ENCODE measurements at places on chromosomes 16 and 17.

DNA sequence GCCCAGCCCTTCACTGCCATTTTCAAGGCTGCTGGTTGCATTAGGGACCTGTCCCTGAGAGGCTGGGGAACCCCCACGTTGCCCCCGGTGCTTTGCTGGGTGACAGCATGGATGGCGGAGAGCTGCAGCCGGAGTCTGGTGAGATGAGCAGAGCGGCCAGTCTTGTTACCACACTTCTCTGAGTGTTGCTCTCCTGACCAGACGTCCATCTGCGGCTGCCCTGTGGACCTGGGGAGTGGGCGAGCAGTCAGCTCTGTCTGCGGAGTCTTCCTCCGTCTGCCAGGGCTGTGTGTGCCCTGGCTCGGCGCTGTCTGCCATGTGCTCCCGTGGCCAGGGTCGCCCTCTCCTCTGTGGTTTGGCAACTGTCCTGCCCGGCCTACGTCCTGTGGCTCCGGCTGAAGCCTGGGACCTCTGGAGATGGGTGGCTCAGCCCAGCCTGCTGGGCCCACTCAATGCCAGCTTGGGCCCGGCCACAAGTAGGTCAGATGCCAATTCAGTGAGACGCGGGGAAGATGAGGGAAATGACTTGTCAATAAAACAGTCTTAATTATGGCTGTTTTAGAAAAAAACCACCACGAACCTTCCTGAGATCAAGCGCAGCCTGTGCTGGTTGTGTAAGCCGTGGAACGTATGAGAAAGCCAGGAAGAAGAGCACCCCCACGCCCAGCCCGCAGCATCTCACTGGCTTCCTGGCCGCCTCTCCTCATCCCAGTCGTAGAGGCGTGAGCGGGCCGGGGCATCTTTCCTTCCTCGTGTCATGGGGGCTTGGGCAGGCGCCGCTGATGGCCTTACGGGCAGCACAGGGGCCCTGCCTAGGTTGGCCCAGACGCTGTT lies 7.9 kb downstream of the KCTD5 start:
- DNase-seq, result no peak

DNA sequence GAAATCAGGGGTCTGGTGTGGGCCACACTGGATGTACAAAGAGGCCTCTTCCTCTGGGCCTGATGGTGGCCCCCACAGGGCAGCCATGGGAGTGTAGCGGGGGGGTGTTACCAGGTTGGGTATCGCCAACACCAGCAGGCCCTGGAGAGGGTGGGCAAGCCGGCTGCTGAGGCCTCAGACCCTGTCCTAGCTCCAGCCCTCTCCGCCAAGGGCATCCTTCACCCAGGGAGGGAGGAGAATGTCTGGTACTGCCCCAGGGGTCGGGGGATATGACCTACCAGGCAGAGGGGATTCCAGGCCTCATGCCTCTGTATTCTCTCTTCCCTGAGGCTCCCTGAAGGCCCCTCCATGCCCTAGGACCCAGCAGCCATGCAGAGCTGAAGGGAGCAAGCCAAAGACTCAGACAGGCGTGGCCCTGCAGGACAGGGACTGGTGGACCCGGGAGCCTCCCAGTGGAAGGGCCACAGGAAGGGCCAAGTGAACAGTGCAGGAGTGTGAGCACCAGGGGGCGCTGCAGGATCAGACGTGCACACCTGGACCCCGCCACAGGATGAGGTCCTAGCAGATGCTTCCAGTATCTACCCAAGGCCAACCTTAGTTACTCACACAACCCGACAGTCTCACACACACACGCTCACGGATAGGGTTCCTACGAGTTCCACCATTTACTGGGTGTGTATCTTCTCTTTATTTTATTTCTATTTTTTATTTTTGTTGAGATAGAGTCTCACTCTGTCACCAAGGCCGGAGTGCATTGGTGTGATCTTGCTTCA lies 10.9 kb upstream of the CES4A start:
- no peak for DNase-seq

- DNase-seq, result no peak
These were observed 71.4 kb downstream of the ZFHX3 start for GRCh38 chr16:72976438-72977064.

DNA sequence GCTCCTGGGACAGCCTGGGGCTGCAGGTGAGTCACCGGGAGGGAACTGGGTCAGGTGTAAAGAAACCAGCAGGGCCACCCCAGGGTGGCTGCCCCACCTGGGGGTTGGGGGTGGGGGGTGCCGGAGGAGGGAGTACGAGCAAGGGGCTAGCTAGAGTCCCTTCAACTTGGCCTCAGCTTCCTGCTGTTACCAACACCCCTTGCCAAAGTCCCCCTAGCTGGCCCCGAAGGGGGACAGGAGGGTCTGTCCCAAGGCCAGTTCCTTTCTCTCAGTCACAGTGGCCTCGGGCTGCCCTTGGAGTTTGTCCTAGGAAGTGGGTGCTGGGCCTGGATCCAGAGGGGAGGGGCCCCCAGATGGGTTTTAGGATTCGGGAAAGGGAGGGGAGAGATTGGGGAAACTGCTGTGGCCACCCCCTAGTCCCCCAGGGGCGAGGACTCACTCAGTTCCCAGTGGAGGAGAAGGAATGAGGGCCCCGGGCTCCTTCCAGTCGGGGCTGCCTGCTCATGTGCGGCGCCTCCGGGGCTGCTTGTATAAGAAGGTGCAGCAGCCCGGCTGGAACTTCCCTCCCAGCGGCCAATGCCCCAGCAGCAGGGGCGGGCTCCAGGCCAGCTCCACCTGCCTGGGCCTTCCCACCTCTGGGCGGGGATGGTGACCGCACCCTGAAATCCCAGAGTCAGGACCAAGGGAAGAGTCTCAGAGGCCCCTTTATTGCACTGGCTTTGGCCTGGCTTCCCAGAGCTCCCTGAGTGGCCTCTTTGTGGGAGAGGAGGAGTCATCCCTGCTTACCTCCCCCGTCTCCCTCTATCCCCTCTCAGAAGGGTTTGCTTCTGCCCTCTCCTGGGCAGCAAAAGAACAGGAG lies 7.3 kb downstream of the ARHGAP27 start:
- DNase-seq, result no peak

- no peak for DNase-seq
These were observed 34.9 kb upstream of the SSTR5 start for GRCh38 chr16:1037394-1038257.

DNA sequence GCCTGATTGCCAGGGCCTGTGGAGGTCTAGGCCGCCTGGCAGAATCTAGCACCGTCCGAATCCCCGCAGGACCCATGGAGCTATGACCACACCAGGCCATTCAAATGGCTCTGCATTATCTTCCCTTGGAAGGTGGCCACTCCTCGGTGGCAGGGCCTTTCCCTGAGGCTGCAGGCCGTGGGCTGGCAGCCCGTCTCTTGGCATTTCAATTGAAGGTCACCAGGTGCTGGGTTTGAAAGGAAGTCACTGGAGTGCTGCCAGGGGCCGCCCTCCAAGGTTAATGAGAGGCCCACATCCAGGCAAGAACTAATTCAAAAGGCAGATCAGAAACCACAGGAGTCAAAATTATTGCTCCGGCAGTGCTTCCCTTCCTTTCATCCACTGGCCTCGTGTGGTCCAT lies 27.7 kb upstream of the CACNG5 start:
- no peak for DNase-seq

DNA sequence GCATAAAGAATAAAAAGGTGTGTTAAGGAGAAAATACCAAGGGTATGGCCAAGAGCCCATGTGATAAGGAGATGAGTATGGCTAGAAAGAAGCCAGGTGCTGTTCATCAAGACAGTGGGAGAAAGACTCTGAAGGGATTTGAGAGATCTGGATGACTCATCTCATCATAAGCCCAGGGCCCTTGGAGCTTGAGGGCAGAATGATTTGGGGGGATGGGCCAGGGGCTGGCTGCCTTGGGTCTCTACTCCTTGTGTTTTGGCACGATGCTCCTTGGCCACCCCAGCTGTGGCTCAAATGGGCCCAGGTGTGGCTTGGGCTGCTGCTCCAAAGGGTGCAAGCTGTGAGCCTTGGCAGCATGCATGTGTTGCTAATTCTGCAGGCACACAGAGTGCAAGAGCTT lies 14.5 kb upstream of the TNFRSF13B start:
- no peak for DNase-seq

DNA sequence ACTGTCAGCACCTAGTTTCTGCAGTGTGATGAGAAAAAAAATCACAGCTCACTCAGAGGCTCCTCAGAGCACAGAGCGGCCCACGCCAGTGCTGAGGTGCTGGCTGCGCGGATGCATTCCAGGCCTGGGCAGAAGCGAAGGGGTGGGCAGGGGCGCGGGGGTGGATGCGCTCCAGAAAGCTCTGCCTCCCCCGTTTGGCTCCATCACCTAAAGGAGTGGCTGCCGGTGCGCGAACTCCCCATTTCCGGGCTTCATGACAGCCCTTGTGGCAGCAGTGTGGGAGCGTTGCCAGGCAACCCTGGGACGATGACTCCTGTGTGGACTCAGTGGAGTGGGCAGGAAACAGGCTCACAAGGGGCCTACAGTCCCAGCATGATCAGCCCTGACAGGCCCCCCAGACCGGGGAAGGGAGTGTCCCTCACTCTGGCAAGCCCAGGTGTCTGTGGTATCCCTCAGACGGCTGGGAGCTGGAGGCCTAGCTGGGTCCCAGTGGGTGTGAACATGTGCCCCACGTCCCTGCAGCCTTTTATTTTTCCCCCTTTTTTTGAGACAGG lies 32.8 kb upstream of the NUDT16L1 start:
- DNase-seq, result no peak

GRCh38 chr17:56274491-56274890 lies 121.2 kb downstream of the ANKFN1 start:
- no peak for DNase-seq

- no peak for DNase-seq
These were observed 40.6 kb upstream of the PITPNM3 start for GRCh38 chr17:6596941-6597340.

GRCh38 chr17:54172985-54173316 lies 350.2 kb downstream of the KIF2B start:
- DNase-seq, result no peak

GRCh38 chr17:4560837-4561256 lies 470 bp upstream of the GGT6 start:
- DNase-seq, result no peak

DNA sequence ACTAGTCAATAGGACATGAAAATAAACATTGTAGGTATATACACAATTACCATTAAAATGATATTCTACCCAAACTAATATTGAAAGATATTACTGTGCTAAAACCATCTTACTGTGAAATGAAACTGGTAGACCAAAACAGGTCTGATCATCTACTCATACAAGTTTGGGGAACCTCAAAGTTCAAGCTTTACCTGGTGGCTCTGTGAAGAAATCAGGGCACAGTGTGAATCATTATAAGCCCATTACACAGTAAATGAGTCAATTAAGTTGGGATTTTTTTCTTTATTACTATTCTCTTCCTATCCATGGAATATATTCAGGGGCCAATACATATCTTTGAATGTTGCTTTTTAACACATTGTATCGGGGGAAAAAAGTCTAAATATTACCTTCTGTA lies 57.1 kb downstream of the HELZ start:
- DNase-seq, result no peak

DNA sequence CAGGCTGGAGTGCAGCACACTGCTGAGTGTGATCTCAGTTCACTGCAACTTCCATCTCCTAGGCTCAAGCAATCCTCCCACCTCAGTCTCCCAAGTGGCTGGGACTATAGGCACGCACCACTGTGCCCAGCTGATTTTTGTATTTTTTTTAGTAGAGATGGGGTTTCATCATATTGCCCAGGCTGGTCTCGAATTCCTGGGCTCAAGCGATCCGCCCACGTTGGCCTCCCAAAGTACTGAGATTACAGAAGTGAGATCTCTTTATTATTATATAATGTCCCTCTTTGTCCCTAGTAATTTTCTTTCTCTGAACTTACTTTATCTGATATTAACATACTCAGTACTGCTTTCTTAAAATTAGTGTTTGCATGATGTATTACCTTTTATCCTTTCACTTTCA lies 8.3 kb downstream of the CFAP97D1 start:
- DNase-seq, result no peak

DNA sequence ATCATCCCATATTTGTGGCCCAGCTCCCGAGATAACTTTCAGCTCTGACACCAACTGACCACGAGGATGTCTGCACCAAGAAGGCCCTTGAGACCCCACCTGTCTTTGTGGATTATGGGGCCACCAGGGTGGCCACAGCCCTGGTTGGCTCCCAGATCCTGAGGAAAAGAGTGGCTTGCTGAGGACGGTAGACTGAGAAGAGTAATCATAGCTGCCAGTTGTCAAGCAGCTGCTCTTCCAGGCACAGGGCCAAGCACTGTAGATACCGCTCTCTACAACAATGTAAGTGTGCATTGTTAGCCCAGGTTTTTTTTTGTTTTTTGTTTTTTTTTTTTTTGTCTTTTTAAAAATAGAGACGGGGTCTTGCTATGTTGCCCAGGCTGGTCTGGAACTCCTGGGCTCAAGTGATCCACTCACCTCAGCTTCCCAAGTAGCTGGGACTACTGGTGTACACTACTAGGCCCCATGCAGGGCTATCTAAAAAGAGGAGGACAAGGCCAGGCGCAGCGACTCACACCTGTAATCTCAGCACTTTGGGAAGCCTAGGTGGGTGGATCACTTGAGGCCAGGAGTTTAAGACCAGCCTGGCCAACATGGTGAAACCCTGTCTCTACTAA lies 9.6 kb downstream of the ZNF205 start:
- DNase-seq, result no peak

DNA sequence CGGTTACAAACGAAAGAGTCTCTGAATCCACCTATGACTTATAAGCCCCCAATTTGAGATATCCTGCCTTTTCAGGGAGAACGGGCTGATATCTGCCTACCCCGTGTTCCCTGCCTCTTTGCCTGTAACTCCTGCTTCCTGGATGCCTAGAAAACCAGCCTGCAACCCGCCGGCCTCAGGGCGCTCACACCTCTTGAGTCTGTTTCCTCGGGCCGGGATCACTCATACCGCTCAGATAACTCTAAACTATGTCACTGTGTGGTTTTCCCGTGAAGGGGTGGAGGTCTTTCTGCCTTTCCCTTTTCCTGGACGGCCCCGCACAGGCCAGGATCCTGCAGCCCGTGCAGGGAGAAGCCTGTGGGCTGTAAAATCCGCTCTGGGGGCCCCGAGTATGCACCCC lies 10.4 kb downstream of the RPUSD1 start:
- no peak for DNase-seq

DNA sequence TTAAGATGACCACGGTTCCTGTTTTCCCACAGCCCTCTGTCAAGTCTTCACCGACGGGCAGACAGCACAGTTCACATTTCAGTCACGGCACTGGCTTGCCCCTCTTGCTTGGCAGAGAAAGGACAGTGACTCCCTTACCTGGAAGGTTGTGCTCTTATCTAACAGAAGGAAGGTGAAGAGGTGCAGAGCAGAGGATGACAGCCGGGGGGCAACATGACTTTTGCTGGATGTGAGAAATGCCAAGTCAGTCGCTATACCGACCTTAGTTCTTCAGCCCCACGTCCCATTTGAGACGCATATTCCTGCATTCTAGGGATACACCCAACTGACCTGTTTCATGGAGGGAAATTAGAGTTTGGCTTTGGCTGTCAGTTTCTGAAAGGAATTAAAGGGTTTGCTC lies 492.3 kb downstream of the NPIPA7 start:
- no peak for DNase-seq

- no peak for DNase-seq
These were observed 7.0 kb upstream of the MAF start for GRCh38 chr16:79607587-79607986.

DNA sequence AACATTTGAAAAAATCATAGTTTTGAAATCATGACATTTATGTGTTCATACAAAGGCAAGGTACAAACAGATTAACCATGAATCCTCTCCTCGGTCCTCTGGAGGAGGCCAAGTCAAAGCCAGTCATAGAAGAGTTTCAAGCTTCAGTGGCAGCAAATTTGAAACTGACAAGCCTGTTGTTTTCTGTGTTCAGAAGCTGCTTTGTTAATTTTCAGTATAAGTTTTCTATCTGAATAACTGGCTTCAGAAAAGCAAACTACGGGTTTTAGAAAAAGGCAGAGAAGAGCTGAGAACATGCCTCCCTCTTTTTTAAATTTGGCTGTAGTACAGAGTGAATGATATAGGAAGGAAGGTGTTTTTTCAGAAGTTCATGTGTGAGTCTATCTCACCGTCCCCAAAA lies 79.6 kb upstream of the CLEC18B start:
- DNase-seq, result no peak

Data from SIG-M5 (cell line).